ENCODE measurements at places on chromosomes 5 and 9.

DNA sequence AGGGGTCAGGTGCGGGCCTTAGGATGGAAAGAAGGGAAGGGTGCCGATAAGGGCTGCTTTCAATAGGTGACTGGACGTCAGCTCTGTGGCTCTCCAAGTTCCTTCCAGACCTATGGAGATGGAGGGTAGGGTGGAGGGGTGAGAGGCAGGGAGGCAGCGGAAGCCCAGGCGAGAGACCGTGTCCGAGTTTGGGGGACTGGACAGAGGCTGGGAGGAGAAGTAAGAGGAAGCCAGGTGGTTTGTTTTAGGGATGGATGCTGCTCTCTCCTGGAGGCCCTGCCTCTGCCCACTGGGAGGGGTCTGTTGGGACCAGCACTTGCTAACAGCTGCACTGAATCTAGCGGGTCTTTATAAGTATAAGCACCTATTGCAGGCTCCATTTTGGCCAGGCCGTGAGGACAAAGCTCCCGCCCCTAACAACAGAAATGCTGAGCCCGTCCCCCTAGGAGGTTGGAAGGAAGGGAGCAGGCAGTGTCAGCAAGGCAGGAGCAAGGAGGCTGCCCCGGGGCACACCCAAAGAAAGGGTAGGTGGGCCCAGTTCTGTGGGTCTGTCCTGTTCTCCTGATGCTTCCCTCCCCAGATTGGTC is 167.5 kb downstream of the DAB2IP start:
- DNase-seq: no peak

DNA sequence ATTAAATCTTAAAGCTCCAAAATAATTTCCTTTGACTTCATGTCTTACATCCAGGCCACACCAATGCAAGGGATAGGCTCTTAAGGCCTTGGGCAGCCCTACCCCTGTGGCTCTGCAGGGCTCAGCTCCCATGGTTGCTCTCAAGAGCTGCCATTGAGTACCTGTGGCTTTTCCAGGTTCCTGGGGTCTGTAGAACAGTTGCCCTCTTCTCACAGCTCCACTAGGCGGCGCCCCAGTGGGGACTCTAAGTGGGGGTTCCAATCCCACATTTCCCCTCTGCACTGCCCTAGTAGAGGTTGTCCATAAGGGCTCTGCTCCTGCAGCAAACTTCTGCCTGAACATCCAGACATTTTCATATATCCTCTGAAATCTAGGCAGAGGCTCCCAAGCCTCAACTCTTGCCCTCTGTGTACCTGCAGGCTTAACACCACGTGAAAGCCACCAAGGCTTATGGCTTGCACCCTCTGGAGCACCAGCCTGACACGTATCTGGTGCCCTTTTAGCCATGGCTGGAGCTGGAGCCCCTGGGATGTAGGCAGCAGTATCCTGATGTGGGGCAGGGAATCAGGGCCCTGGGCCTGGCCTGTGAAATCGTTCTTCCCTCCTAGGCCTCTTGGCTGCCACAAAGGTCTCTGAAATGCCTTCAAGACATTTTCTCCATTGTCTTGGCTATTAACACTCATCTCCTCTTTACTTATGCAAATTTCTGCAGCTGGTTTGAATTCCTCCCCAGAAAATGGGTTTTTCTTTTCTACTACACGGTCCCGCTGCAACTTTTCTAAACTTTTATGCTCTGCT is 185.1 kb downstream of the SMARCA2 start:
- DNase-seq: no peak

DNA sequence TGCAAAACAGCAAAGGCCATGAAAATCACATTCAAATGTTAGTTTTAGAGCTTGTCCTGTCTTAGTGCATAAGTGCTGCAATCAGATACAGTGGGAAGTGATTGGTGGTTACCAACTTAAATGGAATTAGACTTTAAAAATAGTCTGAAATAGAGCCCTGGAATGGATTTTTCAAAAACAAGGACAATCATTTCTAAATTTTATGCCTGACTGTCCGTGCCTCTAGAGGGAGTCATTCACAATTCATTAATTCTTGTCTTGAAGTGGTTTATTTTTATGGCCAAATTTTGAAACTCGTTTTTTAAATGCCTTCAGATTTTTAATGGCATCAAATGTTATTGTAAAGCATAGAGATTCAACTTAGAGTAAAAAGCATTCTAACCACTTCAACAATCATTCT is 561.8 kb upstream of the DAB2 start:
- DNase-seq: no peak

DNA sequence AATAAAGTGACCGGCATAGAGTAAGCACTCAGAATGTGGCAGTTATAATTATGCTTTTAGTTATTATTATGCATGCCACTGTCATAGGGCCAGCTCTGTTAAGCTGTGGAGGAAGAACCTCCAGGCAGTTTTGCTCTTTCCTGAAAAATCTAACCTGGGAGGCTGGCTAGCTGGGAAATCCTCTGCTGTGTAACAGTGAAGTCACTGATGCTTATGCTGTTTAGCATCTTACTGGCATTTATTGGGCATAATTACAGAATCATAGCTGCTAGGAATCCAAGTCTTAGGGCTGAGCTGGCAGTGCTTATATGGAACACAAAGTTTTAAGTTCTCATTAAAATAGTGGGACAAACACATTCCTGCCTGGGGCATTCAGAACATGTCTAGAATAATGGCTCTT is 5.5 kb upstream of the GSN start:
- no peak for DNase-seq

- DNase-seq: no peak
Observed at GRCh38 chr9:82891321-82891720, 171.6 kb downstream of the RASEF start.

DNA sequence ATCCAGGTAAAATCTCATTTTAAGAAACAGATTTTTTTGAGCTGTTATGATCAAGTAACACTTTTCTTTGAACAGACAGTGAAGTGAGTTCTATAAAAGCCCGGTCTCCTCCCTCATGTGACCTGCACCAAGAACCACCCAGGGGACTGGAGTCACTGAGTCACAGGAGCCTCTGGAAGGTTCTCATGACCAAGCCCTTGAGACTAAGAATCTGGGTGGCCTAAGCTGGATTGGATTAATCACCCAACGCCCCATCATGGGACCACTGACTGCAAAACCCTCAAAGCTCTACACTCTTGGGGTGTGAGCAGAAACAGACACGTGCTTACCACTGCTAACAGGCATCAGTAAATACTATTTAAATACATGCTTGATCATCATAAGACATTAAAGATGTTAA is 48.4 kb downstream of the SECISBP2 start:
- no peak for DNase-seq

- no peak for DNase-seq
Observed at GRCh38 chr5:133668458-133668857, 56.1 kb upstream of the FSTL4 start.

- DNase-seq: no peak
Observed at GRCh38 chr5:143066556-143067281, 296.5 kb downstream of the ARHGAP26 start.

- DNase-seq: no peak
Observed at GRCh38 chr5:6551287-6551954, 81.4 kb downstream of the NSUN2 start.

DNA sequence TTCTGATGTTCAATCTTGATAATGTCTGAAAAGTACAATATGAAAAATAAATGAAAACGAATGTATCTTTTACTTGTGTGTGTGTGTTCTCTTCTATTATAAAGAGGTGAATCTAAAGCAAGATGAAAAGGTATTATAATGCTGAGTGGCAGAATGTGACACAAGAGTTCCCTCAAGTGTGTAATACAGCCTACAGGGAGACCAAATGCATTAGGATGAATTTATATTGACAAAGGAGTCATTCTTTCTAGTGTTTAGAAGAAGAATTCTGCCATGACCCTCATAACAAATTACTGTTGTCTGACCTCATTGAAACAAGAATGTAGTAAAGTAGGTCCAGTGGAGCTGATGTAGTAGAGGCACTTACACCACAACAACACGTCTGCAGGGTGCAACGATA is 1119.0 kb upstream of the CDH10 start:
- no peak for DNase-seq

GRCh38 chr9:79357194-79357593 is 214.6 kb upstream of the TLE4 start:
- DNase-seq: no peak

DNA sequence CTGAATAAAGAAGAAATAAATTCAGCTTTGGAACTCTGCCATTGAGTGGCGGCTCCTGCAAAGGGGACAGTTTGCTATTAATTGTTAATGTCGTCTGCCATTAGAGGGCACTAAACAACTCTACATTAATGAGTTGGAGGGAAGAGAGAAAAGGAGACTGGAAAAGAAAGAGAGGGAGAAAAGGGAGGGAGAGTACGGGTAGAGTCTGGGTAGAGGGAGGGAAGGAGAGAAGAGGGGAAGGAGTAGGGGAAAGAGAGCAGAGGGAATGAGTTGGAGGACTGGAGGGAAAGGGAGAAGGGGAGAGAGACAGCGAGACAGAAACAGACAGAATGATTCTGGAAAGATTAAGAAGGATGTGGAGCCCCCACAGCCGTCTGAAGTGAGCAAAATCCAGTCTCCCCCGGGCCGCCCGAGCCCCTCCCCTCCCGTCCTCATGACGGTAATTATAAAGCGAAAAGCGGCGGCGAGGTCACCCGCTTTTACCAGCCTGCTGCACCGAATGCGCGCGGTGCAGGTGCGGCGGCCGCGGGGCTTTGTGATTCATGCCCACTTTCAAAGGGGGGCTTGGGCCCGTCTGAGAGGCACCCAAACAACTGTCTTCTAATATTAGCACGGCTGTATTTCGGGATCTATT is 1.9 kb upstream of the FST start:
- DNase-seq: no peak

- DNase-seq: no peak
Observed at GRCh38 chr9:27117489-27118135, 8.6 kb downstream of the TEK start.

- DNase-seq: no peak
Observed at GRCh38 chr9:122394265-122395125, 23.7 kb downstream of the PTGS1 start.

DNA sequence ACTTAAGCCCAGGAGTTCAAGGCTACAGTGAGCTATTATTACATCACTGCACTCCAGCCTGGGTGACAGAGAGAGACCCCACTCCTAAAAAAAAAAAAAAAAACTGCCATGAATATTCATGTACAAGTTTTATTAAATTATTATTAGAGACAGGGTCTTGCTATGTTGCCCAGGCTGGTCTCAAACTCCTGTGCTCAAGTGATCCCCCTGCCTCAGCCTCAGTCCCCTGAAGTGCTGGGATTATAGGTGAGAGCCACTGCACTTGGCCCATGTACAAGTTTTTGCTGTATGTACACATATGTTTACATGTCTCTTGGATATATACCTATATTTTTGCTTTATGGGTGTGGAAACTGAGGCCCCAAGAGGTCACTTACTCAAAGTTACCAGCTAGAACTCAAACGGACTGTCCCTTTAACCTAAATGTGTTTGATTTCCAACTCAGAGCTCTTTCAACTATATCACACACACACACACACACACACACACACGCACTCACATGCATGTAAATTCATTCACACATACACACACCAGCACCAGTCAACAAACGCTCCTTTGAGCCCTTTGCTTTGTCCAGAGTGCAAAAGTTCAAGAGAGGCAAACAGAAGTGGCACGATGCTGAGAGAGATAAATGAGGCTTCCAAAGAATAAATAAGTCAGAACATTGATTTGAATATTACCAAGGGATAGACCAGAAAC is 42.3 kb upstream of the STRBP start:
- DNase-seq: no peak

GRCh38 chr5:36628695-36629094 is 22.3 kb downstream of the SLC1A3 start:
- DNase-seq: no peak

- no peak for DNase-seq
Observed at GRCh38 chr5:166961028-166961427, 1330.4 kb upstream of the WWC1 start.

GRCh38 chr9:134455934-134456755 is 129.9 kb downstream of the RXRA start:
- peak; percentile 57 for DNase-seq

DNA sequence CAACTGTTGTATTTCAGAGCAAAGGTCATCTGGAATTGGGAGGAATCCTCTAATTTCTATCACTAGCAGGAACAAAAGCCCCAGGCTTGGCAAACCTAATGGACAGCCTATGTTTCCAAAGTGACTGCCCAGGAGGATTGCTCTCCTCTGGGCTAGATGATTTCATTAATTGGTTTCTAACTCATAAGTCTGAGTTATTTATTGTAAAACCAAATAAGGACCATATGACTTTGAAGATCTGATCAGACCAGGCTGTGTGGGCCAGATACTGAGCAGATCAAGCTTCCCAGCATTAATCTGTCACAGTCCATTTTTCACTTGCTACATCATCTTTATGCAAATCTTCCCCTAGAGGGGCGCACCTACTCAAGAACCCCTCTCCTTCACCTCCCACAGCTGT is 125.2 kb downstream of the PRDM6 start:
- no peak for DNase-seq

DNA sequence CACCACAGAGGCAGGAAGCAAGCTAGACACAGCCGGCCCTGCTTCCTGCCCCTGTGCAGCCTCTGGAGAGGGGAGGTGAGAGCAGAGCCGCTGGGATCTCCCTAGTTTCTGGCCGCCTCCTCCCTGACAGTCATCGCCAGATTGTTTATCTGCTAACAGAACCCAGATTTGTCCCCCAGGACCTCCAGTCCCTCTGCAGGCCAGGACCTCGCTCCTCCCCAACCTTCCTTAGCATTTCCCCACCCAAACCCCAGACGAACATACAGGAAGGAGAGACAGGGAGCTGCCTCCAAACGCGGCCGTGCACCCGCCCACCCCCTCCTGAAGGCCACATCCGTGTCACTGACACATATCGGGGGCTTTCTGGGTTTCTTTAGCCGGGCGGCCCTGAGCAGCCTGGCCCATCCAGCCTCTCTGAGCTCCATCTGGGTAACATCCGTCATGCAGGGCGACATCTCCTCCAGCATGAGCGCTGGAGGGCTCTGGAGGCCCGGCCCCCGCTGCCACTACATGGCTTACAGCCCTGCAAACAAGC is 47.5 kb downstream of the DBH start:
- DNase-seq: peak; percentile 69

DNA sequence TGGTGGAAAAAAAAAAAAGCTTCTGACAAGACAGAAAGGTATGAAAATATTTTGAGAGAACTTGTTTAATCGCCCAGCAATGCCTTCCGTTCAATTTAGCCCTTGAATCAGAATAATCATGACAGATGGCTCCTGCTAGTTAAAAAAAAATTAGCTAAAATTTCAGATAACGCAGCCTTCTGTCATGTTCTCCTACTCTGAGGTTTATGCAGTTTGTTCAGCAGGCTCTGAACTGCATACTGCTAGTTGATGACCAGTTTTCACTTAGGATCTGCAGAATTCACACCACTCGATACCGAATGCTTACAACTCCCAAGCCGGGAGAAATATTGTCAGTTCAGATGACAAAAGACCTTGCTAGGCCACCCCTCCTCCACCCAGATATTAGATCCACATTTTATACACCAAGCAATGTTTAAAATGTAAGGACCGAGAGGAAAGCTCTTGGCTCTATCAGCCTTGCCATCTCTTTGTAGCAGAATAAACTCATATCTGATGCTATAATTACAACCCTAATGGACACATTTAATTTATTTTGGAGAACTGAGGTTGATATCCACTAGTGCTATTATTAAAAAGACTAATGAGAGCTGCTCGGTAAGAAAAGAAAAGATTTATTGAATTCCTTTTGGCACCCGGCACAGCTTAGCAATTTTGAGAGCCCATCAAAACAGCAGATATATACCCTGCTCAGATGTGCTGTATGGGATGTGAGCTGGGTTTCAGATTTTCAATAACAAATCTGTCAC is 322.8 kb downstream of the GLIS3 start:
- DNase-seq: no peak

Measured in activated T-helper 1 cell treated with Interleukin-2 at 50 U/mL for 16 hours (primary cell).